ENCODE measurements at places on chromosomes 5 and 9. TPM values are rescaled to one million over a fixed set of nuclear protein-coding genes. Genes with fewer than 3 reads are reported as not detected.

DNA sequence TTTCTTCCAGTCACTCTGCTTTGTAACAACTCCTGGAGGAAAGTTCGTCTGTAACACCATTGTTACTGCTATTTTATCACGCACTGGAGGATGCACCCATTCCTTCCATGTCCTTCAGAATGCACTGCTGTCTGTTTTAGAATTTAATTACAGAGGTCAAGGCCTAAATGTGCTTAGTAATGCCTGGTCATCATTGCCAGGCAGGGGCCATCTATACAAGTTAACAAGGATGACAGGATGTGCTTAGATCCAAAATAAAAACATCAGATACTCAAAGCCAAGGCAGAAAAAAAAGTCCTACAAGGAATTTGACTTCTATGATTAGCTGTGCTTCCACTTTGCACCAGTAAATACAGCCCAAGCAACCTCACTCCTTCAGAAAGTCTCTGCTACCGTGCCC is 371.4 kb downstream of the SEMA5A start:
- no peak for DNase-seq

DNA sequence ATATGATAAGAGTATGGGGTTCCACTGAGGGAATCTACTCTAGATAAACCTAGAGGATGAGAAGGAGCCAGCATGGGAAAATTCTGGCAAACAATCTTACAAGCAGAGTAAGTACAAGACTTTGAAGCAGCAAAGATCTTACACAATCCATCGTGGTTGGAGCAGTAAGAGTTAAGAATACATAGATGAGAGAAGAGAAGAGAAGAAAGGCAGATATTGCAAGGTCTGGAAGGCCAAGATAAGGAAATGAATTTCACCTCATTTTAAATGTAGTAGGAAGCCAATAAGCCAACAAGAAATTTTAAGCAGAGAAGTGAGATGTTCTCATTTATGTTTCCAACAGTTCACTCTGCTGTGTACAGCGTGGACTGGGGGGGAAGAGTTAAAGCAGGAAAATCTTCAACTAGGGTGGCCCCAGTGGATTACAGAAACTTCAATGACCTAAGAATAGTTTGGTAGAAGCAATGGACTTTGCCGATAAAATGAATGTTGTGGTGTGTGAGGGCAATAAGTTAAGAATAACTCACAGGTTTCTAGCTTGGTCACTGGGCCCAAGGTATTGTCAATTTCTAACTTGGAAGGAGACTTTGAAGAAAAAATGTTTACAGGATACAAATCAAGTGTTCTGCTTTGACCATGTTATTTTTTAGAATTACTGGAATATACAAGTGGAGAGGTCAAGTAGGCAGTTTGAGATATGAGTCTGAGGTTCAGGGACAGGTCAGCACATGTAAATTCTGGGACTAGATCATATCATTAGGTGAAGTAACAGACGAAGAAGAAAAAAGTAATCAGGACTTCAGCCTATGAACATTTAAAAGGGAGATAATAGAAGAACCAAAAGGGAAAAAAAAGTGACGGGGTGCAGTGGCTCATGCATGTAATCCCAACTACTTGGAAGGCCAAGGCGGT is 12.1 kb upstream of the ISOC1 start:
- no peak for DNase-seq

DNA sequence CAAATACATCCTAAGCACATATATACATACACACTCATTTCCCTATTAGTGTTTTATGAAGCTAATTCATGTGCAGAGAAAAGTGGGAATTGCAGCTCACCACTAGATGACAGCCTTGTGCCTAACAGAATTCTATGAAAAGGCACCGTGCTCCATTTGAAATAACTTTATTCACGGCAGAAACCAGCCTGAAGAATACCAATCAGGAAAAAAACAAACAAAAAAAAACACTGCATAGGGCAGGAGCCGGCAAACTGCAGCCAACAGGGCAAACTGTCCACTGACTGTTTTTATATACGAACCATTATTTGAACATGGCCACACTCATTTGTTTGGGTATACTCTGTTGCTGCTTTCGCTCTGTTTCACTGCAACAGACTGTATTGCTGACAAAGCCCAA is 33.6 kb downstream of the ERMP1 start:
- DNase-seq: no peak

Gene PSD2
- total RNA-seq: 0.18 TPM

Gene SREK1IP1
- total RNA-seq: 26.5 TPM

All from progenitor cell of endocrine pancreas (in vitro differentiated cells).